ENCODE measurements at places on chromosomes 5 and 9. TPM values are rescaled to one million over a fixed set of nuclear protein-coding genes. Genes with fewer than 3 reads are reported as not detected.

DNA sequence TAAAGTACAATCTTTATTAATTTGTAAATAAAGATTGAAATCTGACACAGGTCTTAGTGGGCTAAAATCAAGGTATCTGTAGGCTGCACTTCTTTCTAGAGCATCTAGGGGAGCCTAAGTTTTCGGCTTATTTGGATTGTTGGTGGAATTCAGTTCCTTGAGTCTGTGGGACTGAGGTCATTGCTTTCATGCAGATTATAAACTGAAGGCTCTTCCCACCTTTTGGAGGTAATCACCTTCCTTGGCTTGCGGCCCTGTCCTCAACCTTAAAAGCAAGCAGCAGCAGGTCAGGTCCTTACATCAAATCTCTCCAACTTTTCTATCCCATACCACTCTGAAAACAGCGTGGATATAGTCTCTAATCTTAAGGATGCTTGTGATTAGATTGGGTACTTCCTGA lies 25.9 kb downstream of the MAT2B start:
- H3K4me1 ChIP-seq = no peaks in the 10 kb centered on the region
- ATAC-seq = no peak
- no peak overlapping the region for H3K27ac ChIP-seq

- H3K4me1 ChIP-seq = no peaks in the 10 kb centered on the region
- no peak within 1 kb of the TSS for H3K4me3 ChIP-seq
- H3K27me3 ChIP-seq = peaks cover 86% of the 10 kb centered on the region
- H3K36me3 ChIP-seq = no peaks in the 10 kb centered on the region
- no peak for ATAC-seq
Observed at GRCh38 chr9:135561391-135562234, at the start of gene PAEP. Gene PAEP, plus strand, starts transcription at chr9:135561756.

- no peaks in the 10 kb centered on the region for H3K36me3 ChIP-seq
- H3K4me1 ChIP-seq = no peaks in the 10 kb centered on the region
- no peaks in the 10 kb centered on the region for H3K27me3 ChIP-seq
- ATAC-seq = peak; percentile 39
Observed at GRCh38 chr5:172339264-172340180, 56.0 kb upstream of the UBTD2 start.

The LECT2 gene
- total RNA-seq = not detected

DNA sequence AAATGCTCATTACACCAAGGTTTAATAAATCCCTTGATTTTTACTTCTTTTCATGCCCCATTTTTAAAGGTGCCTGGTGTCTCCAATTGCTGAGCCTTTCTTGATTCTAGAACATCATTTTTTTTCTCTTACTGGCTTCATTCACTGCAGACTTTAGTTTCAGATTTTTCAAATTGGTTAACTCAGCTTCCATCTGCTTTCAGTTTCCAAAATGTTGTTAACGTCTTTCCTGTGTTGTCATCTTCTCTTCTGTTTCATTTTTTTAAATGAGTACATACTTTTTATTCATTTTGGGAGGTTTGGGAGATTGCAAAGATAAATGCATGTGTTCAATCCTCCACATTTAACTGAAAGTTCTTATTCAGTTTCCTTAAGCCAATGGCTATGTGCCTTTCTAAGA lies 126.4 kb upstream of the CCNG1 start:
- no peaks in the 10 kb centered on the region for H3K27me3 ChIP-seq
- no peak overlapping the region for H3K4me3 ChIP-seq
- no peaks in the 10 kb centered on the region for H3K36me3 ChIP-seq
- no peak overlapping the region for H3K27ac ChIP-seq

GRCh38 chr5:159503236-159503635 lies 172.9 kb upstream of the IL12B start:
- H3K4me1 ChIP-seq = no peaks in the 10 kb centered on the region
- H3K27me3 ChIP-seq = no peaks in the 10 kb centered on the region
- no peak overlapping the region for H3K27ac ChIP-seq
- no peak overlapping the region for H3K4me3 ChIP-seq

Measured in gastroesophageal sphincter (tissue), 4 donors.